ENCODE measurements at places on chromosomes 2 and 18. TPM values are rescaled to one million over a fixed set of nuclear protein-coding genes. Genes with fewer than 3 reads are reported as not detected.

TRMT61B gene
- total RNA-seq, result 17.7 TPM

CYS1 gene
- total RNA-seq, result 1.4 TPM

SLC4A5 gene
- total RNA-seq, result 0.40 TPM

RIT2 gene
- not detected for total RNA-seq

RSAD2 gene
- 0.15 TPM for total RNA-seq

HRH4 gene
- total RNA-seq, result not detected

ALKAL2 gene
- total RNA-seq, result not detected

XPO1 gene
- 143 TPM for total RNA-seq

ANKRD30B gene
- total RNA-seq, result not detected

PRSS56 gene
- 0.16 TPM for total RNA-seq

REG1B gene
- not detected for total RNA-seq

ZBTB7C gene
- total RNA-seq, result 0.05 TPM

CFAP53 gene
- total RNA-seq, result 0.33 TPM
